HFFc6 (cell line): ENCODE measurements at places on chromosomes 1 and 21.

DNA sequence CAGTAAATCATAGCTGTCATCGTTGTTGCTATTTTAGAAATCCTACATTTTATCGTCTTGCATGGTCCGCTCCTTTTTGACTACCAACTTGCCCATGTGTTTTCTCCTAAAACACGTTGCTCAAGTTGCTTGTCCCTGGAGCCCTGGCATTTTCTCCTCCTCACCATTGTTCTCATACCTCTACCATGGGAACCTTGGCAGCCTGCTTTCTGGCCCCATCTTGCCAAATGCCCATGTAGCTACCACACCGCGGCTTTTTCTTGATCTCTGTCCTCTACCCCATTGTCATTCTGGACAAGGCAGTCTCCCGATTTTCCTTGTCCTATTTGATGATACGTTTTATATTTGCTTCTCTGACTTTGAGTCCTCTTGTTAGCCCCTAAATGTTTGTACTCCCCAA is 50.2 kb downstream of the MRPS6 start:
- no peak for DNase-seq

DNA sequence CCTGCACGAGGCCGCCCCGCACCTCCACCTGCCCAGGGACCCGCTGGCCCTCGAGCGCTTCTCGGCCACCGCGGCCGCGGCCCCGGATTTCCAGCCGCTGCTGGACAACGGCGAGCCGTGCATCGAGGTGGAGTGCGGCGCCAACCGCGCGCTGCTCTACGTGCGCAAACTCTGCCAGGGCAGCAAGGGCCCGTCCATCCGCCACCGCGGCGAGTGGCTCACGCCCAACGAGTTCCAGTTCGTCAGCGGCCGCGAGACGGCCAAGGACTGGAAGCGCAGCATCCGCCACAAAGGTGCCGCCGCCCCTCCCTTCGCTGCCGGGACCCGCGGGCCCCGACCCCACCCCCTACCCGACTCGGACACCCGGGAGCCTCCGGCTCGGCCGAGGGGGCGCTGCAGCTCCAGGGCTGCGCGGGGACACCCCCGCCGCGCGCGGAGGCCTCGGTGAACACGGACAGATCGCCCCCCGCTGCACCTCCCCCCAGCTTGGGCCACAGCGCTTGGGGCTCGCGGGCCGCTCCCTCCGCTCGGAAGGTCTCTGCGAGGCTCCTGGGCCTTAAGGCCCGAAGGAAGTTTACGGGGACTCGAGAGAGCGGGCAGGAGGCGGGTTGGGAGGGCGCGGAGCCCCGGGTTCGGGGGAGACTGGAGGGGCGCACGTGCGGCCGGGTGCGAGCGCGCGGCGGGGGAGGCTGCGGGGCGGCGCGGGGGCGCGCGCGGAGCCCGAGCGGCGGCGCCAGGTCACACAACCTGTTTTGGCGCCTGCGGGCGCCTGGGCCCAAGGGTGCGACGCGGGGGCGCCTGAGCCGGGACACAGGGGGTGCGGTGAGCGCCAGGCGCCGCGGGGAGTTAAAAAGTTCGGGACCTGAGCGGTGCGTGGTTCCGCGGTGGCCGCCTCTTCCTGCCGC is 1.2 kb downstream of the SAMD11 start:
- DNase-seq = peak; percentile 61

GRCh38 chr1:115655916-115656315 is 14.1 kb downstream of the VANGL1 start:
- no peak for DNase-seq

GRCh38 chr1:55428944-55429931 is 214.1 kb upstream of the USP24 start:
- peak; percentile 98 for DNase-seq

DNA sequence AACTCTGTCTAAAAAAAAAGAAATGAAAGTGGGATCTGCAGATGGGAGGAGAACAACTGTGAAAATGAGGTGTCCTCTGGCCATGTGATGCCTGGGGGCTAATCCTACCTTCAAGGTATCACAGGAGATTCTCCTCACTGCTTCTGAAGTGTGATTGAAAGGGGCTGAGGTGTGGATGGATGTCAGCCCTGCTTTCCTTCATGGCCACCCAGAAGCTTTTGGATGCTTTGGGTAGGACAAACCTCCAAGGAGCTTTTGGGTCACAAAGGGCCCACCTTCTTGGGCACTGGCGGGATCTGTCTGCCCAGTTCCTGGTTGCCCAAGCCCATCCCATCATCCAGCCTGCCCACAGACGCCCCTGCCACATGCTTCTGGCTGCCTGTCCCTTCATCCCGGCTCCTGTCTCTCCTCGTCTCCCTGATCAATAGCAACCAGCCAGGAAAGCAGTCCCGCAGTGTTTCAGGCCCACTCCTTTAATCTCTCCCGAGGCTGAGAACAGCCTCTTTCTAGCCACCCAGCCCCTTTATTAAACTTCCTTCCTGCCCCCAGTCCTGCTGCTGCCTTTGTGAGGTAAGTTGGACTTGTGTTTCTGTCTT is 87.2 kb downstream of the MAN1C1 start:
- DNase-seq = no peak

DNA sequence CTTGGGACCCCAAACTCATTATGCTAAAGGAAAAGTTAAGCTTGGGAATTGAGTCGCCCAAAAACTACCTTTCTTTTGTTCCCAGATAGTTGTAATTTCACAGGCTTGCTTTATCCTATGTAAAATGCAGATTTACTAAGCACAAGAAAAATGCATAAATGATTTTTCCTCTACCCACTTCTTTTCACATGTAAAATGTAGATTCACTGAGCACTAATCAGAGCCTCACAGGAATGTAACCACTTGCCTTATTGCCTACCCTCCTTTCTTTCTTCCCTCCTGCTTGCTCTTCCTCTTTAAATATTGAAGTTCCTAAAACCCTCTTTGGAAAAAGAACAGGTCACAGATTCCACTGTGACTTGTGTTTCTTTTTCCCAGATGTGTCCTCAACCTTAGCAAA is 18.3 kb downstream of the CAPN8 start:
- no peak for DNase-seq

DNA sequence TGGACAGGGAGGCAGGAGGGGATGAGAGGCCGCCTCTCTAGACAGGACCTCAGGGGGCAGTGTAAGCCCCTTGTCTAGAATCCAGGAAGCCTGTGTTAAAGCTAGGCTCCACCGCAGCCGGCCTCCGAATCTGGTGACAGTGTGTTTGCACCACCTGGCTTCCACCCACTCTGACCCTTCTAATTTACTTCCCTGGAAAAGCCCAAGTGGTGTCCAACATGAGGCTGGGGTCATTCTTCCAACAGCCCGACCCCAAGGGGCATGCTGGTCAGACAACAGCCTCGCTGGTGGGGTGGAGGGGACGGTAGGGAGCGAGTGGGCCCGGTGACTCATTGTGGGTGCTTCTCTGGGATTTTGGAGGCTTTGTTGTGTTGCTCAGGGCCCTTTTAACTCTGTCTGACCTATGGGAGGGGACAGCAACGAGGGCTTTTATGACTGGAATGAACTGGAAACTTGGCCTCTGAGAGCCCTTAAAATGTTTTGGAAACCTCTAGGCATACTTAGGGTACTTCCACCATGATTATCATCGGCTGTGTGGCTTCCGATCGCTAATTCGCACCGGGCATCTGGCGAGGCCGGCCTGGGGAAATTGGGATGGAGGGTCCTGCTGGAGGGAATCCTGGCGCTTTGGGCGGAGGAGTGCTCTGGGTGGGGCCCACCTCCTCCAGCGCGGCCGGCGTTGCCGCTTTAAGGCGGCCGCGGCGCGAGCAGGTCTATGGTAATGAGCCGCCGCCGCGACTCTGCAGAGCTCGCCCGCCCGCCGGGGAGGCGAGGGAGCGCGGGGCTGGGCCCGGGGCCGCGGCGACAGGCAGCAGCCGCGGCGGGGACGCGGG is at the start of gene CELSR2:
Gene CELSR2, plus strand, starts transcription at position 743 of the 833 bp plus-strand sequence. CDS start 541 bp downstream, outside the sequence.
- no peak for DNase-seq

GRCh38 chr1:201480231-201481003 is 11.4 kb upstream of the PHLDA3 start:
- DNase-seq = peak; percentile 76

DNA sequence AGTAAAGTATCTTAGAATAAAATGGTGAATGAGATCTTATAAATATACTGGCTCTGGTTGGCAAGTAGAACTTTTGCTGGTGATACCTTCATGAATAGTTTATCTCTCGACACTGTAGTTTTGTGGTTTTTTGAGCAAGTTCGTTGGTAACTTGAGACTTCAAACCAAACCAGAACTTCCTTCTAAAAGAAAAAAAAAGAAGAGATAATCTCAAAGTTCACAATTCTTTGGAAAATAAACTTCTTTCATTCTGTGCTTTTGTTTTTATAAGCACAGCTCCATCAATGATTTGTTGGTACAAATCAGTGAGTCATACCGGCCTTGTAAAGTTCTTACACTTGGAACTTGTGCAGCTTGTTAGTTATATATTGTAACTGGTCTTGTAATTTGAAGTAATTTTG is 2.3 kb downstream of the HIPK1 start:
- peak; percentile 65 for DNase-seq

GRCh38 chr1:25516686-25517085 is 26.7 kb upstream of the LDLRAP1 start:
- DNase-seq = no peak

DNA sequence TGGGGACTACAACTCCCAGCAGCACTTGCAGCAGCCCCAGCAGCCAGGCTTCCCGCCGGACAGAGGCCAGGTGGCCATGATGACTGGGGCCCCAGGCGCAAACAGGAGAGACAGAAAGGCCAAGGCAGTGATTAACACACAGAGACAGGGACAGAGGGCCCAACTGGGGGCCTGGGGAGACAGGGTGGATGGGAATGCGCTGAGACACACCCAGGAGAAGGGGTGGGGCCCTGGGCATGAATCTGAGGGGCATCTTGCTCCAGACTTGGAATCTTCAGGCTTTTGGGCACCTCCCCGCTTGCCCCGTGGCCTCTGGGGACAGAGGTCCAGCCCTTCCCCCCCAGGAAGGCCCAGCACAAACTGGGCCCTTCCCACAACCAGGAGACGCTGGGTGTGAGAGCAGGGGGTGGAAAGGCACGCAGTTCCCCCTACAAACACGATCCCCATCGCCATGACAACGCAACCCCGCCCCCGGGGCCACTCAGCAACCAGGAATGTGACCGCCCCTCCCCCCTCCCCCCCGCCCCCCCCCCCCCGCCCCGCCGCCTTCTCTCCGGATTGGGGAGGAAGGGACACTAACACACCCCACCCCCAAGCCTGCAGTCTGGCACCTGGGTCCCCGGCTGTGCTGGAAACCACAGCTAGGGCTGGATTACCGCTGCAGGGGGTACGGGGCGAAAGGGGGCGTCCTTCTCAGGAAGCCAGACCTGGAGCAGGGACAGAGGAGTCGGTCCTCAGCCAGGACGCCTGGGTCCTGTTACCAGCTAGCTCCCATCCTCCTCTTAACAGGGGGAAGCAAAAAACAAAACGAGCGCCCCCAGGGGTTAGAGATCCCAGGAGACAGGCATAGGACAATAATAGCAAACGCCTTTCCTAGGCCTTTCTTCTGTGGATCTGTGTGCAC is 4.5 kb downstream of the HDGF start:
- DNase-seq = peak; percentile 91

DNA sequence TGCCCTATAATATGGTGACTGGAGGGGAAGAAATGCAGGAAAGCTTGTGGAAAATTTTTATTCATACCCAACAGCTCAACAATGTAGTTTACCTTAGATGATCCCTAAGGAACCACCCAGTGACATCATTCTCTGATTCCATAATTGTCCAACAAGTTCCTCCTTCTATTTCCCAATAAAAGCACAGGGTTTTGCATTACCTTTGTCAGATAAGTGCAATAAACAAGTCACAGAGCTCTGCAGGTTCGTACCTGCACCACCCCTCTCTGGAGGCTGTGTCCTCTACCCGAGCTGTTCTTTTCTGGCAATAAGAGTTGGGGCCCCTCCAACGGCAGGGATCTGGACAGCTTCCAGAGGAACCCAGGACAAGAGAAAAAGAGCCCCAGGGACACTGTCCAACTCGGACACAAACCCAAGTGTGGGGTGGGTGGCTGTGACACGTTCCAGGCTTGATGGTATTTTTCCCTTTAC is 38.8 kb downstream of the RCAN1 start:
- peak; percentile 10 for DNase-seq

GRCh38 chr1:201719812-201720521 is 109.0 kb upstream of the IPO9 start:
- DNase-seq = peak; percentile 66
